ENCODE measurements at places on chromosomes 5 and 9.

DNA sequence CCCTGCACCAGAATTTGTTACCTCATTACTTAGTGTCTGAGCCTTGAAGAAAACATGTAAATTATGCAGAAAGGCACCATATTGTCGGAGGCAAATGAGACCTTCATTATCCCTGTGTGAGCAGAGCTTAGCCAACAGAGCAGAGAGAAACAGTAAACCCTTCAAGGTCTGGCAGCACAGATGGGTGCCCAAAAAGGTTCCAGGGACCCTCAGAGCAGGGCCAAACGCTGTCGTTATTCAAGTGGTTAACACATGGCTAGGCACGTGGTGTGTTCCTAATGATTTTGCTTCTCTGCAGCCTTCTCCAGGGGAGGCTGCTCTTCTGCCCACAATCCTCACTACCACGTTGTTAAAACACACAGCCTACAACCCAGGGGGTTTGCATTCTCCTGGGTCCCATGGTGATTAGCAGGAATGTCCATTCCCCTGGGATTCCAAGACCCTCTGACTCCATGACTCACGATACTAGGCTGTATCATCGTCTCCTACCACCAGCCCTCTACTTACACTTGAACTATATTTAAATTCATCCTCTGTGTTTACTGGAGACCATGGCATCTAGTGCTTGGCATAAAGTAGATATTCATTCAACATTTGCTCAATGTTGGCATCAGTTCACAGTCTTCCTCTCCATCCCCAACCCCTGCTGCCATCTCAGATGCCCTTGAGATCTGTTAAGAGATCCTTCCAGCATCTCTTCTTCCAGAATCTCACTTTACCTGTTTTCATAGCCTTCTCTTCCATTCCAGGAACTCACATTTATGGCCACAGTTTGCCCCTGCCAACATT is 174.5 kb upstream of the RAD23B start:
- DNase-seq, result no peak

GRCh38 chr5:61866930-61867329 is 439.1 kb upstream of the KIF2A start:
- no peak for DNase-seq

DNA sequence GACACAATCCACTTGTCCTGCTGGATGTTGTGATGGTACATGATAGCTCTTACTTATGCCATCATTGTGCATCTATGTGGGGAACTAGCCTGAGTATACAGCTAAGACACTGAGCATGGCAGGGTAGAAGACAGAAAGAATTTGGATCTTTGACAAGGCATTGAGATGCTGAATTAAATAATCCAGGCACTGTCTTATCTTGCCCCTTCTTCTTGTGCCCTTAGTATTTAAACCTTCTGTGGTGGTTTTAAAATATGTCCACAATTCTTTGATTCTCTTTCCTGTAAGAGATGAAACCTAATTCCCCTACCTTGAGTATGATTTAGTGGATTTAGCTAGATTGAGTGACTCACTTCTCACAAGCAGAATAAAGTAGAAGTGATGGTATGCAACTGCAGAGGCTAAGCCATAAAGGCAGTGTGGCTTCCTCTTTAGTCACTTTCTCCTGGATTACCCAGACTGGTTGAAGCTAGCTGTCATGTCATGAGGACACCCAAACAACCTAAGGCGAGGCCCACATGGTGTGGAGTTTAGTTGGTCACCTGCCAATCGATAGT is 174.0 kb upstream of the NREP start:
- no peak for DNase-seq

GRCh38 chr9:71683598-71684235 is 84.6 kb downstream of the CEMIP2 start:
- DNase-seq, result no peak

DNA sequence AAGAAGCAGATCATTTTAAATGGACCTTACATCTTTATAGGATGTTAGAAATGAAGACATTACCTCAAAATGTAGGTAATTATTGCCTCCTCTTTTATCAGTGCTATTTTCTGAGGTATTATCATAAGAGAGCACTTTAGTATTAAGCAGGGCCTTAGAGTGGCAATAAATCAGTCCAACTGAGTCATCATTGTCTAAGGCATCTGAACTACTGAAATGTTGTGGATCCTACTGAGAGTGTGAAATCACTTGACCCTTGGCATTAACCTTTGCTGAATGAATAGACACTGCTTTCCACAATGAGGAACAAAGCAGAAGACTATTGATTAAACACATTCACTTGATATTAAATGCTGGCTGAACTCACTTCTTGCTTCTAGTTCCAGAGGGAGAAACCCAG is 224.6 kb upstream of the ARRDC3 start:
- DNase-seq, result no peak

DNA sequence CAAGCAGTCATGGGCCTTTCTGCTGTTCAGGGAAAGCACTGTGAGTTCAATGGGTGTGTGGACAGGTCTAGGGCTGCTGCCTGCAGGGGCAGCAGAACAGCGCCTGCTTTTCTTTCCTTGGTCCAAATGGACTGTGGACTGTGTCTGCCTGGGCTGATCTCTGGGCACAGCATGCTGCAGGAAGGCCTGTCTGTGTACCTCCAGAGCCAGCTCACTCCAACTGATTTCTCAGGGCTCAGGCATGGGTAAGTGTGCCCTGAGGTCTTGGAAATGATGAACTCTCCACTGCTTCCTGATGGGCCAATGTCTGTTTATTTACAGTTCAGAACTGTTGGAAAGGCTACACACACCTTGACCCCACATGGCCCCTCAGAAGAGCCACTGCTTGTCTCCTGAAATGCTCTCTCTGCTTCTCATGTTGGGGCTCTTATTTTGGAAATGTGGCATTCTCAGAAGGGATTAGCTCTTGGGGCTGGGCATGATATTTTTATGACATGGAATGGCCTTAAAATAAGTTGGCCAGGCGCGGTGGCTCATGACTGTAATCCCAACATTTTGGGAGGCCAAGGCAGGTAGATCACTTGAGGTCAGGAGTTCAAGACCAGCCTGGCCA is 27.0 kb downstream of the SLC22A4 start:
- no peak for DNase-seq

DNA sequence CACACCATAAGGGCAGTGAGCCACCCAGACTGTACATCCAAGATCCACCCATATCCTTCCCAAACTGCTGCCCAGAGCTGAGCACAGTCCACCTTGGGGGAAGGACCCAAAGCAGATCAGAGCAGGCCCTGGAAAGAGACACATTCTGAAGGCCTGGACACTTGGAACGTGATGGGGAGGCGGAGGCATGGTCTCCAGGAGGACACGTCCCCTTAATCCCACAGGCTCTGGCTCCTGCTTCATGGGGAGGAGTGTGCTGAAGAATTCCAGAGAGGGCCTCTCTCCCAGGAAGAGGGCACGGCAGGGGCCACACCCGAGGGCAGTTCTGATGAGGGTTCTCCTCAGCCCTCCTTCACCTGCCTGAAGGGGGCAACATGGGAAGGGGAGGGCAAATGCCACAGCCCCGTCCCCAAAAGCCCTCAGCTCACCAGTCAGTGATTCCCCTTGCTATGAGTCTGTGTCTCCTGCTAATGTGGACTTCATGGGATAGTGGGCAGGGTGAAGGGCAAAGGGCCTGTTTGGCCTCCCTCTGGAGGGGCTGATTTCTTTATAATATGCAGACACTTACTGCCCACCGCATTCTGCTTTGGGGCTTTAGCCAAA is 276.8 kb downstream of the ENC1 start:
- DNase-seq, result no peak

DNA sequence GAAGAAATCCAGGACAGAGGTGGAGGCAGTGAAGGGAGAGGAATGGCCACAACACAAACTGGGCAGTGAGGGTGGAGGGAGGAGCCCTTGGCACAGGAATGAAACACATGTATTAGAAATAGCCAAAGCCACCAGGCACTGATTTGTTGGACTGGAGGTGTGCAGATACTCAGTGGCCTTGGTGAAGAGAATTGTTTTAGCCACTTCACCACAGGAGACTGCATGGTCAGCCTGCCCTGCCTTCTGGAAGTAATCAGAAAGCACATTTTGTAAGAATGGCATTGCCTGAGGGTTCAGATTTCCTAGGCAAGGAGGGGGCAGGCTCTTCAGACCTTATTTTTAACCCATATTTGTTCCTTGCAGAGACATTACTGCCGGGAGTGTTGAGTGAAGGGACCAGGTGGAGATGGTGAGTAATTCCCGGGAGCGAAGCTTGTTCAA is 2.2 kb downstream of the SGCD start:
- DNase-seq, result no peak

- no peak for DNase-seq
These were observed at the start of gene LCN9 for GRCh38 chr9:135662758-135663450. TSS of gene LCN9 (plus strand) at chr9:135663309. CDS start at chr9:135663322, 13 bp downstream.

DNA sequence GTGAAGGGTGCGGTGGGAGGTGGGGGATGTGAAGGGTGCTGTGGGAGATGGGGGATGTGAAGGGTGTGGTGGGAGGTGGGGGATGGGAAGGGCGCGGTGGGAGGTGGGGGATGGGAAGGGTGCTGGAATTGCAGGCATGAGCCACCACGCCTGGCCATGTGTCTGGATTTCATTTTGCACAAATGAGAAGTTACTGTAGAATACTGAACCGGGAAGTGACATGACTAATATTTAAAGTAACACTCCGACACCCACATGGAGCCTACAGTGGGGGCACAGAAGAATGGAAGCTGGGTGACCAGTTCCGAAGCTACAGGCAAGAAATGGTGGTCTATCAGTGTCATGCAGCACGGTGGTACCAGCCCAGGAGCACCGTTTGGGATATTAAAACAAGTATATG is 69.9 kb upstream of the SPTLC1 start:
- no peak for DNase-seq

DNA sequence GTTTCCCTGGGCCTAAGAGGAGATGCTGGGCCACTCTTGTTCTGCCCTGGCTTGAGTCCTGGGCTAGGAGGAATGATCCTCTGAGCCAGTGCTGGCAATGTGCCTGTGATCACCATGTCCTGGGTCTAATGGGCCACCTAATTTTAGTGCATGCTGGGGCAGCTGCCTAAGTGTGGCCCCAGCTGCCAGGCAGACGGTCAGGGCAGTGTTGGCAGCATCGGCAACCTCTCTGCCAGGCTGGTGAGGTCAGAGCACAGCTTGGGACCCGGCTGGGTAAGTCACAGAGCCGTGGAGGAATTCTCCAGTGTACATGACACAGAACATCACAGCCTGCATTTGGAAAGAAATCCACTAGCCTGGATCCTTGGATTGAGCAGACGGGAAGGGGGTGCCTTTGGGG is 21.4 kb upstream of the PITX1 start:
- no peak for DNase-seq

DNA sequence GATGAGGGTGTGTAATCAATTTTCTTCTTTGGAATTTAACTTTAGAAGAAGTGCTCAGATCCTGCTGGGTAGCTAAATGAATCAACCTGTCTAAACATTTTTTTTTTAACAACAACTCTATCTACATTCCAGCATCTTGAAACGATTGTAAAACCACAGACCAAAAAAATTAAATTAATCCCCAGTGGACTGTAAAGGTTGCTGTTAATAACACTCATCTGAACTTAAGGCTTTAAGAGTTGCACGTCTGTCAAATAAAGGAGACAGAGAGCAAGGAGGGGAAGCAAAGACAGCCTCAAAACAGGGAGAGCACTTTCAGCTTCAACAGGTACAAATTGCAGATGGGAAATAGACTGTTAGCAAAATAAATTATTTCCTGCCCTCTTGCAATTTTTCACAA is 548.5 kb downstream of the DTWD2 start:
- DNase-seq, result no peak

DNA sequence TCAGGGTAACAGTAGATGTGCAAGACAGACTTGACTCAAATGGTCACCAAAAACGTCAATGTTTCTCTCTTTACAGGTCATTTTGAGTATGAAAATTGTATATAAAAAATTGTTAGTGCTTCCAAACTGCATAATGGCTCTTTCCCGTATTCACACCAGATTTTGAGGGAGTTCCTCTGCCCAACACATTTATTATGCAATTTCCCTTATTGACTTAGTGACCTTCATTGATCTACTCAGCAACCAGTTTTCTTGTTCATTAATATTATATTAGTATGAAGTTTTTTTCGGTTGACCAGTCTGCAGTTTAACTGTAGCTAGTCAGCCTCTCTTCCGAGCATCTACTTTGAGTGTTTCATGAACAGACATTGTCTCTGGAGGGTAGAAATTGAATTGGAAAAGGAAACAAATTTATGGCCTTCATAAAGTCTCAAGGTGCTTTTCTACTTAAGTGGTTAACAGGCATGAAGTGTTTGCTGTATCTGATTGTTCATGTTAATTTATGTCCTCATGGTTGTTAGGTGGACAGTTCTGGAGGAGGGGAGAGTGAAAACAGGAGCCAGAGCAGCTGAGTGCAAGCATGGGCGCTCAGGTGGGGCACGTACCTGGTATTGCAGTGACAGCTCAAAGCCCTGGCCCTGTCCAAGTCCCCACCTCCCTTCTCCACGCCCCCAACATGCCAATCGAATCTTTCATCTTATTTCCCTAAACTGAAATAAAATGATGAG is 240.2 kb downstream of the RFK start:
- DNase-seq, result peak; percentile 7

GRCh38 chr5:77847129-77847460 is 71.0 kb upstream of the TBCA start:
- no peak for DNase-seq

- DNase-seq, result no peak
These were observed 37.0 kb upstream of the TAF1L start for GRCh38 chr9:32672469-32672868.

GRCh38 chr9:98031935-98032334 is 24.6 kb upstream of the NANS start:
- no peak for DNase-seq

- no peak for DNase-seq
These were observed 180.1 kb upstream of the NREP start for GRCh38 chr5:111937094-111937493.

DNA sequence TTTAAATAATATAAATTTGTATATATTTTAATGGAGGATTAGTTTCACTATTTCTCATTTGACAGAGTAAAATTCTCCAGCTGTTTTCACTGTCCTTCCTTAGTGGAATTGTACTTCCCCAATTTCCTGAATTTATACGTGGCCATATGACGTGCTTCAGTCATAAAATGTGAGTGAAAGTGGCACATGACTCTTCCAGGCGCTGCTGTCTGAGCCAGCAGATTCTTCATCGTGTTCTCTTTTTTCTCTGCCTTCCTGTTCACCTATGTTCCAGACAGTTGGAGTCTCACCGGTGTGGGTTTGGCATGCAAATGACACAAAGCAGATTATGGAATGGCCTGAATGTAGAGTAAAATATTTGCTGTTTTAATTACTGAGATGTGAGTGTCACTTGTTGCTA is 684.1 kb downstream of the SEMA5A start:
- no peak for DNase-seq

DNA sequence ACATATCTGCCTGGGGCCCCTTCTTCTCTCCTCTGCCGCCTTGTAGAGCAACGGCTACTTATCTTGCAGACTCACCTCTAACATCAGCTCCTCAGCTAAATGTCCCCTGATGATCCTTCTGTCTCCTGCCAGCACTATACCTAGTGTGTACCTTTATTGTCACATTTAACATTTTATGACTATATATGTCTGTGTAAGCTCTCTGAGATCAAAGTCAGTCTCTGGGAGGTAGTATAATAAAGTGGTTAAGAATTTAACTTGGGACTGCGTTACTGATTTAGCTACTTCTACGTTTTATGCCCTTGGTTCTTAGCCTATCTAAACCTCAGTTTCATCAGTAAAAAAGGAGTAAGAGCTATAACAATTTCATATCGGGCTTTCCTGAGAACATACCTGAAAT is 2.2 kb downstream of the TMED7 start:
- DNase-seq, result no peak

Measured in NCI-H1092 (cell line).